ENCODE measurements at places on chromosomes 11 and 22.

- DNase-seq: no peak
Measured at GRCh38 chr11:14455648-14456430, 43.8 kb downstream of the COPB1 start.

DNA sequence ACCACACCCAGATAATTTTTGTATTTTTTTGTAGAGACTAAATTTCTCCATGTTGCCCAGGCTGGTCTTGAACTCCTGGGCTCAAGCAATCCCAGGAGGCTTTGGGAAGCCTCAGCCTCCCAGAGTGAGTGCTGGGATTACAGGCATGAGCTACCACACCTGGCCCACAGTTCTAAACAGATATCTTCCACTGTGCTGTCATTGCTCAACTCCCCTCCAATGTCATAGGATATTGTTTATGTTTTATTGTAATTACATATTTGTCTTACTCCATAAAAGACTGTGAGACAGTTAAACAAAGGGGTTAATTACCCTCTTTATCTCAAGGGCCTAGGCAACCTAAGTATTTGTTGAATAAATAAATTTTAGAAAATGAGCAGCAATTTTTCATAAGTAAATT, 204.2 kb downstream of the GRM5 start:
- no peak for DNase-seq

DNA sequence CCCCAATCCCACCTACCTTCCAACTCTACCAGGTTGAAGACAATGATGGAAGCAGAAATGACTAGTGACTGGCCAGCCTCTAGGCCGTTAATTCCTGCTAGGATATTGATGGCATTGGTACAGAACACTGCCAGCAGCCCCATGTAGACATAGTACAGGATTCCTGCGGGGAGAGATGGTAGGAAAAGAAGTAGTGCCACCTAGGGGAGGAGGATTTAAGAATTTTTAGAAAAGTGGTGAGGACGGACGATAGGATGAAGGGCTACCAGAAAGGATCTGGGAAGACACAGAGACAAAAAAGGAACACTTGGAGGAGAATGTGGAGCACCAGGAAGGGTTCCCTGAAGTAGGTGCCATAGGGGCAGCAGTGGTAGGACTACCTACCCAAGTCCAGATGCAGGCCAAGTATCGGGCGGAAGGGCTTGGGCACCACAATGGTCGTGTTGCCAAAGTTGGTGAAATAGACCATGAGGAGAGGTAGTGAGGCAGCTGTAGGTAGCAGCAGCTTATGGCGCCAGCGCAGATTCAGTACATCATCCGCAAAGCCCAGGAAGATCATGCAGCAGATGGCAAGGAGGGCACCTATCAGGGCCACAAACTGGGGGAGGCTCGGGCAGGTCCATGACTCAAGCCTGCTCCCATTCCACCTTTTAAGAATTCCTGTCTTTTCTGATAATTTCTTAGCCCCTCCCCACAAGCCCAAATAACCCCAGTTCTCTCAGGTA, 1.2 kb downstream of the DPAGT1 start:
- no peak for DNase-seq

DNA sequence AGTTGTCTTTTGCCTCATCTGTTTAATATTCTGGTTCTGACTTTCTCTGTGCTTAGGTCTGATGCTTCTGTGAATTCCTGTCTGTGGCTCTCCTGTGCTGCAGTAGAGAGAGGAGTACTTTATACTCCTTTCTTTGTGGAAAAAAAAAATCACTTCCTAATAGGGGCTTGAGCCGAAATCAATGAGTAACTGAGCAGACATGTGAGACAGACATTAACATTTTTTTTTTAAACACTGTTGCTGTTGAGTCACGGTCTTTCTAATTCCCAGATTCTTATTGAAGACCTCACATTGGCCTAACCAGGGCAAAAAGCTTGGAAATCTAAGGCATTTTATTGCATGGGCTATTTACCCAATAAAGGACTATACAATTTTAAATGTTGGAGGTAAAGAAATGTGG, 86.1 kb downstream of the GRM5 start:
- no peak for DNase-seq

DNA sequence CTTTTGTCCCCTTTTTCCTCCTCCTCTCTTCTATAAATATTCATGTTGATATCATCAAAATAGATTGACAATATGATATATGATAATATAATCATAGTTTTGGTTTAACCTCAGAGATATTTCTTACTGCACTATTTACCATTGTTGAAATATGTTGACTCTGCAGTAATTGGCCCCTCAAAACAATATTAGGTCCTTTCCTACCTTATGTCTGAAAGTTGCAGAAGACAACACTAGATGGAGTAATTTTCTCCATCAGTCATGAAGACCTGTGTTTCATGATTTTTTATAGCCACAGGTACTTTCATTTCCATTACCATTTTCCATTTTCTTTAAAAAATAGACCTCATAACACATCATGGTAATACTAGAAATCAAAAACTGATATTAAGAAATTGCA, 284.4 kb downstream of the LUZP2 start:
- DNase-seq: no peak

DNA sequence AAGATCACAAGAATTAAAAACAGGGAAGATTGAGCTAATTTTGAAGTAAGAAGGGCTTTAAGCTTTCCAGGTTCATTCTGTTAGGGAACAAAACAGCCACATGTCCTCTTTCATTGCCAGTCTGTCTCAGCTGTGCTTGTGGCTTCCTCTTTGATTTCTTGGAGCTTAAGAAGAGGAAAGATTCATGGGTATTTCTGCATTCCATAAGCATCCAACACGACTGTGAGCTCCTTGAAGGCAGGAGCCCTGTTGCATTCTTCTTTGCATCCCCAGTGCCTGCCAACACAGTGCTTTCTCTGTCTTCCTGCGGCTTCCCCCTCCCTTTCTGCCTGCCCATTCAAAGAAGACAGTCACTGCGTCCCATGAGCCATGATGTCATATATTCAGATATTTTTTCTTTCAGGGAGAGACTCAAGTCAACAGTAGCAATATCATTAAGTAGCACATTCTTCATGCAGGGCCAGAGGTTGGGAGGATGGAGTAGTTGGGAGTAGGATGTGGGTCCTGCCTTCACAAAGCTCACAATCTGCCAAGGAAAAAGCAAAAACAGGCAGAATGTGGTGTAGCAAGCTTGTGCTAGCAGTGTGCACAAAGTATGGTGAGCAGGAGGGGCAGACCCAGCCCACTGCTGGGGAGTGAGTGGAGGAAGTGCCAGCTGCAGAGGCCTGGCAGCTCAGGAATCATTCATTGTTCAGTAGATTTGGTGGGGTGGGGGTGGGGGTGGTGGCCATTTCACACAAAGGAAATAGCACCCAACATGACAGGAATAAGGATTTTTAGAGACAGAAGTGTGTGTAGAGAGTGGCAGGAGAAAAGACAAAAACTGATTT, 162.1 kb upstream of the RASSF10 start:
- DNase-seq: no peak

DNA sequence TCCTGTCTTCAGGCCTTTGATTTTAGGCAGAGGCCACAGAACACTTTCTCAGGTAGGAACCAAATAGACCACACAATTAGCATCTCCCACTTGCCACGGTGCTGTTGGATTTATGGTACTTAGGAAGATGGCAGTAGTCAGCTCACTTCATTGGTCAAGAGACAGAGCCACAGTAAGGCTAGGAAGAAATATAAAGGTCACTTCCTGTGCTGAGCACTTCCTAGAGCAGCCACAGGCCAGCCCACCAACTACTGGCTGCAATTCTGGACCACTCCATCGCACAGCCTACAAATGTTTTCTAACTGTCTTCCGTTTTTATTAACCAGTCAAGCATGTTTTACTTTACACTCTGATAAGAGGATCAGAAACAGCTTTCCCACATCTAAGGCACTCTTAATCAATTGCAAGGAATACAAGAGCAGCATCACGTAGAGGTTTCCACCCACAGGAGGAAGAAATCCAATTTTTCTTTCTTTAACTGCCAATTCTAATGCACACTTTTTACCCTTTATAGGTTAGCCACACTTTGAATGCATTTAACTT, 54.7 kb downstream of the ABTB2 start:
- no peak for DNase-seq

- DNase-seq: no peak
Measured at GRCh38 chr11:76073724-76074123, 132.6 kb downstream of the WNT11 start.

DNA sequence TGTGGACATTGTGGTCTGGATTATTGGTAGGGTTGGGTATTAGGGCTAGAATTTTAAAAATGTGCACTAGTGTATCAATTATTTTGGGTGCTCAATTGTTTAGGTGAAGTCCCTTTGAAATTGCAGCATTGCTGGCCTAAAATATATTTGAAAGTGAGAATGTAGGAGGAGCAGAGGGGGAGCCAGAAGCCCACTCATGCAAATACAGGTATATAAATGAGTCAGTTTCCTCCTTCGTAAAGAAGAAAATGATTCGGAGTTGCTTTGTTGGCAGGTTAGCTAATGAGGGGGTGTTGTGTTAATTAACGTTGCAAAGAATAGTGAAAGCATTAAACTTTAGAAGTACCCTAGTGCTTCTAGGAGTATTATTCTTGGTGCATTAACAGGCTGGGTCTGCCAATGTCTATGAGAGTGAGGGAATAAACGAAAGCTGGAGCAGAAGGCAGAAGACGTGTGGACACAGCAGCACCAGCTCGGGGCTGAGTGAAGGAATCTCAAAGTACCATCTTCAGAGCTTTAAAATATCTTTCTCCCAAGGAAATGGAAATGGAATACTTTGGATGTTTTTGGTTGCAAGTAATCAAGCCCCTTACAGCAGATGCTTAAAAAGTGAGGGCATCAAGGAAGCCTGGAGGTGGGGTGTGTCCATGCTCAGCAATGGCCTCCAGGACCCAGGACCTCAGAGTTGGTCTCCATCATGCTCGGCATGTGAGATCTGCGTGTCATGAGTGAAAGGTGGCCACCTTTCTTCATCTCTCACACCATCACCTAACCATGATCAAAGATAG, 522.9 kb downstream of the NTM start:
- no peak for DNase-seq

DNA sequence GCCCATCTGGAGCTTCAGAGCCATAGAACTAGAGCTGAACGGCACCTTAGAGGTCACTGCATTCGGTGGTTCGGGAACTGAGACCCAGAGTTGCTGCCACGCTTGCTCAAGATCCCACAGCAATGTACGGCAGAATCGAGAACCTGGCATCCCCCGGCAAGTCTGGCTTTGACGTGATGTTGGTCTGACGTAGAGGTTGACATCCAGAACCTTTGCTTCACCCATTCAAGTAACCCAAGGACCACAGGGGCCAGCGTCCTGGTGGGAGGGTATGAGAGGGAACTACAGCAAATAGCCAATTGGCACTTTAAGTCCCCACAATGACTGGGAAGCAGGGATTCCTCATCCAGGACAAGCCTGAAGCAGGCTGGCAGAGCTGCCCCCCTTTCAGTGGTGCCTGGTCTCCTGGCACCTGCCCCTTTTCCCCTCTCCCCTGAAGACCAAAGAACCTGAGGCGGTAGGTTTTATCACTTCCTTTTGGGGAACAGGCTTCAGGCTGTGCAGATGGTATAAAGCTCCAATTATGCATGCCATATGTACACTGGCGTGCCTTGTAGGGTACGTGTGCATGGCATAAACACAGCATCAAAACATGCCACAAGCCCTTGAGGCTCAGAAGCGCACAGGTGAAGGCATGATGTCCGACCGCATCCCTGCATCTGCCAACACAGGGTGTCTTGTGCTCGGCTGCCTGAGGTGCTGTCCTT, 15.3 kb upstream of the TEF start:
- DNase-seq: no peak

GRCh38 chr11:14096606-14097005, 134.1 kb downstream of the SPON1 start:
- no peak for DNase-seq

GRCh38 chr22:50507421-50507990, at the start of gene LMF2:
Gene LMF2 (minus strand): TSS chr22:50507702. CDS start chr22:50507675, 27 bp downstream.
- DNase-seq: peak; percentile 92

DNA sequence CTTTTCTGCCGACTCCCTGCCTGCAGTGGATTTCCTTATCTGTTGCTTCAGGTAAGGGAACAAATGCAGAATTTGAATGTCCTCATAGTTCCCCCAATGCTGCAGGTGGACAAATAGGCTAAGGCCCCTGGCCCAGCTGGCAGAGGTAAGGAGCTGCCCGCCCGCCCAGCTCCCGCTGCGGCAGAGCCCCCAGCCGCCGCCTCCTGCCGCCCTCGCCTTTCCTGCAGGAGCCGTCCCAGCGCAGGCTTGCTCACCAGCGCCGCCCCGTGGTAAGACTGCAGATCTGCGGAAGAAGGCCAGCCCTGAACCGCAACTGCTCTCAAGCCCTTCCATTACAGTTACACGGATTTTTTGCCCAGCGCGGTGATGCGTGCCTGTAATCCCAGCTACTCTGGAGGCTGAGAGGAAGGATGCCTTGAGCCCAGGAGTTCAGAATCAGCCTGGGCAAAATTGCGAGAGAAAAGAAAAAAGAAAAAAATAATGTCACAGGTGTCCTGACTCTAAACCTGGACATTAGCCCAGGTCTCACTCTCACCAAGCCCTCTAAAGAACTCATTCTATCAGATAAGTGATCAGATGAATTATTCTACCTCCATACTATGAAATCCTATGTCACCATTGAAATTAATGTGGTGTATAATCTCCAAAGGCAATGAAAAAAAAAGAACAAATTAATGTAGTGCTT, 51.2 kb upstream of the EMID1 start:
- peak; percentile 56 for DNase-seq

DNA sequence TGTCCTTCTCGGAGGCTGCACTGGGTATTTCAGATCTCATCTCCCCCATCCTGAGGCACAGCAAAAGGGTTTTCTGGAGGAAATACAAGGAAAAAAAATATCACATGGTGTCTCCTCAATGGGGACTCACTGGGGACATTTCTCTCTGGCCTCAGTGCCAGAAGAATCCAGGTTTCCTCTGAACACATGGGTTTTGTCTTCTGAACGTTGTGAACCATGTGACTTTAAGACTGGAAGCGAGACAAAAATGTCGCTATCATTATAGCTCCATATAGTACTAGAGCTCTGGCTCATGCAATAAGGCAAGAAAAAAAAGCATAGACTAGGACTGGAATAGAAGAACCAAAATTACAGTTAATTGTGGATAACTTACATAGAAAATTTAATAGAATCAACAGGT, 44.9 kb upstream of the RFPL3 start:
- DNase-seq: no peak

DNA sequence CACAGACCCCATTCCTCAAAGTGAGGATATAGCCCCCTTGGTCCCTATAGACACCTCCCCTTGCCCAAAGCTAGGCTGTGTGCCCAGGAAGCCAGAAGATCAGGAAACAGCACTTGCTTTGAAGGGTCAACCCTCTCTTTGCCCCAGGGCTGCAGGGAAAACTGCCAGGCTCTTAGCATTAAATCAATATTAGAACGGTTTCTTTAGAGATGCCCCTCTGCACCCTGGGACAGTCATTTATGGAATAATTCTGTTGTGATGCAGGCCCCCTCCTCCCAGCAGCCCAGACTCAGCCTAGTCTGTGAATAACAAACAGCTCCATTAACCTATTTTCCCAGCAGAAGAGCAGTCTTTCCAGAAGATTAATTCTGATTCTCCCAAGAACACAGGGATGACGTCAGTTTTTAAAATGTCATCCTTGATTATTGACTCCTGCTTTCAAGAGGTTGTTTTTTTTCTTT, 11.6 kb upstream of the CAPN5 start:
- no peak for DNase-seq

Data from CD4-positive, alpha-beta T cell treated with Interferon gamma for 1 hour (primary cell).